ENCODE measurements at places on chromosomes 1 and 21. TPM values are rescaled to one million over a fixed set of nuclear protein-coding genes. Genes with fewer than 3 reads are reported as not detected.

Gene LCE1D
- polyA plus RNA-seq = not detected

Gene LCE2B
- polyA plus RNA-seq = not detected

Gene TNFRSF14
- 75.6 TPM for polyA plus RNA-seq

Gene GBP1
- polyA plus RNA-seq = 9.8 TPM

Gene BATF3
- not detected for polyA plus RNA-seq

Gene KRTAP19-1
- not detected for polyA plus RNA-seq

Gene CELF3
- polyA plus RNA-seq = not detected

Gene SGIP1
- not detected for polyA plus RNA-seq

Gene FCRL5
- polyA plus RNA-seq = 31.3 TPM

Gene ZNF687
- 1.6 TPM for polyA plus RNA-seq

GRCh38 chr1:154324669-154325582 lies at the start of gene ATP8B2:
ATP8B2 (plus strand) TSS chr1:154325525; CDS start chr1:154328142, 2,617 bp downstream.
- peak; percentile 80 for DNase-seq

DNA sequence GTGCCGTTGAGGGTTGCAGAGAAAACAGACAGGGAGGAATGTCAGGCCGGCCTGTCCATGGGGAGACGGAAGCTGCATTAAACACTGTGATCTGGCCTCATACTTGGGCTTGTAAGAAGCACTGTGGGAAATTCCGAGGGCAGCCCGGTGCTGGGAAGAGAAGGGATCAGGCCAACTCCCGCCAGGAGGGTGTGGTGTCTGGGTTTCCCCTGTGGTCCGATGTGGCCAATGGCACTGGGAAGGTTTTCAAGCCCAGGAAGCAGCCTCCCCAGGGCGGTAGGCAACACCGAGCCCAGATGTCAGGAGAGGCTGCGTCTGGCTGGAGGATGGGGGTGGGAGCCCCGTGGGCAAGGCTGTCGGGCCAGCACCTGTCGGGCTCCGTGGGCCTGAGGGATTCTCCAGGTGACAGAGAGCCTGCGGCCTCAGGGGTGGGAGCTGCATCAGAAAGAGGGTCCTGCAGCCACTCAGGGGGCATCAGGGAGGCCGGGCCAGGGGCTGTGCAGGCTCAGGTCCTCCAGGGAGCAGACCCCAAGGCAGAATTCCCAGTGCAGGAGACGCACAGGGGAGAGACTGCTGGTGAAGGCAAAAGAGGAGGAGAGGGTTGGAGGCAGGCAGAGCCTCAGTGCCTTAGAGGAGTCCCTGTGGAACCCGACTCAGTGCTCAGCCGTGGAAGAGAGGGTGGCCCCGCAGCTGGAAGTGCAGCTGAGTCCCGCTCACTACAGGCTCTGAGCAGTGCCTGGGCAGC lies 8.4 kb downstream of the UBASH3A start:
- DNase-seq = no peak

GRCh38 chr21:44592446-44593311 lies at the start of gene KRTAP10-6:
KRTAP10-6 (minus strand) TSS chr21:44592505; CDS start chr21:44592484, 21 bp downstream.
- DNase-seq = no peak

DNA sequence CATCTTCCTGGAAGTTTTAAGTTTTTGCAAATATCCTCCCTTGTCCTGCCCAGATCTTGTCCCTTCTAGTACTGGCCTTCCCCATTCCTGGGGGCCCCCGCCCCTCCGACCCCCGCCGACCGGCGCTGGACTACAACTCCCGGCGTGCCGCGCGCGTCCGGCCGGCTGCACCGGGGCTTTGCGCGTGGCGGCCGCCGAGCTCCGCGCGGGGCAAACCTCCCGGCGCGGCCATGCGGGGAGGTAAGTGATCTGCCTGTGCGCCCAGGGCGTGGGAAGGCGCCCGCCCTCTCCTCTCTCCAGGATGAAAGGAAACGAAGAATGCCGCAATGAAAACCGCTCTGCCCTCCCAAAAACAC lies 3.2 kb upstream of the SAMD13 start:
- peak; percentile 49 for DNase-seq

DNA sequence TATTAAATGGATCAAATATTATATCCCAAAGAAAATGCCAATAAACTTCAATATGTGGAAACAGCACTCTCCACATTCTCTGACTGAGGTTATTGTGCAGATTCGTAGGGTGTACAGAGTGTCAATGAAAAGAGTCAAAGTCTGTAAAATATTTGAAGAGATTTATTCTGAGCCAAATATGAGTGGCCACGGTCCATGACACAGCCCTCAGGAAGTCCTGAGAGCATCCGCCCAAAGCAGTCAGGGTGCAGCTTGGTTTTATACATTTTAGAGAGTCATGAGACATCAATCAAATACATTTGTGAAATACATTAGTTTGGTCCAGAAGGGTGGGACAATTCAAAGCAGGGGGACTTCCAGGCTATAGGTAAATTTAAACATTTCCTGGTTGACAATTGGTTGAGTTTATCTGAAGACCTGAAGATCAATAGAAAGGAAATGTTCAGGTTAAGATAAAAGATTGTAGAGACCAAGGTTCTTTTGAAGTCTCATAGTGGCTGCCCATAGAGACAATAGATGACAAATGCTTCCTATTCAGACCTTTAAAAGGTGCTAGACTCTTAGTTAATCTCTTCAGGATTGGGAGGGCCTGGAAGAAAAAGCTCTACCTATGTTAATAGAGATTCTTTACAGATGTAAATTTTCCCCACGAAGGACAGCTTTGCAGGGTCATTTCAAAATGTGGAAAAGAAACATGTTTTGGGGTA lies 569.5 kb downstream of the MATN1 start:
- DNase-seq = no peak

GRCh38 chr21:41667136-41667535 lies 99.7 kb downstream of the RIPK4 start:
- DNase-seq = no peak

DNA sequence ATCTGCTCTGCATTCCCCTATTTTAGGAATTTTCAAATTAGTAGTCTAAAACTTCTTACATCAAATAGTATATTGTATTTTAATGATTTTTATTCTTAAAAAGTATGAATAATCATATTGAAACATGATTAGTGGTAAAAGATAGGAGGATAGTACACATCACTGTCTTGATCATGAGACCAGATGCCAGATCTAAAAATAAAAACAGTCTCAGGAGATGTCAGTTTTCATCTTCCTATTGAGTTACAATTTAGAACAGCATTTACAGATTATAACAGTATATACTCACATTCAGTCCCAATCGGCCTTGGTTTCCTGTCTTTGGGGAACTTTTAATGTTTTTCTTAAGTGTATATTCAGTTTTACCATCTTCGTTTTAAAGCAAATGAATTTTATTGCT lies 95.9 kb downstream of the USP25 start:
- no peak for DNase-seq

- DNase-seq = no peak
Observed at GRCh38 chr21:40706806-40707655, 139.9 kb downstream of the DSCAM start.

GRCh38 chr1:37794372-37795339 lies 1.0 kb downstream of the MANEAL start:
- no peak for DNase-seq

DNA sequence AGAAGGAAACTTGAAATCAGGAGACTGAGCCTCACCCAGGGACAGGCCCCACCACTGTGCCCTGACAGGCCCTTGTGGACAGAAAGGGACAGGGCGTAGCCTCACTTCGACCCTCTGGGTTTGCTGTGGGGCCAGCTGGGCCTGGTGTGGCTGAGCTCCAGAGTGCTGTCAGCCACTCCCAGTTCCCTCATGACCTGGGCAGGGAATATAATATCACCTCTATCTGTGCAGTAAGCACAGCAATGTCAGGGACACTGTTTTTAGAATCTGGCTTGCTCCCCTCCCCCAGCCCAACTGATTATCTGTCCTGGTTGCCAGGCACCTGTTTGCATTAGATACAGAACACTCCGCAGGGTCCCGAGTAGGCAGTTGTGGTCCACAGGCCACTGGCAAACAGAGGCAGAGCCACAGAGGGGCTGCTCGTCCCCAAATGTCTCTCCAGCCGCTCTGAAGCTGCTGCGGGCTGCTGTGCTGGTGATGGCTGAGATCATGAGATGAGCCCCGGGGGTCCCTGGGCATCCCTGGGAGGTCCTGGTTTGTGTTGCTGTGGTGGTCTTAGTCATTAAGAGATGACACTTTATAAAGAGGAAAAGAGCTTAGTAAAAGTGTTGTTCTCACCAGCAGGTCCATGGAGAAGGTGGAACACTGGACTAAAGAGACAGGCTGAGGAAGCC lies 51.6 kb downstream of the ETS2 start:
- DNase-seq = no peak

GRCh38 chr1:203186091-203186445 lies 436 bp downstream of the CHI3L1 start:
- no peak for DNase-seq

DNA sequence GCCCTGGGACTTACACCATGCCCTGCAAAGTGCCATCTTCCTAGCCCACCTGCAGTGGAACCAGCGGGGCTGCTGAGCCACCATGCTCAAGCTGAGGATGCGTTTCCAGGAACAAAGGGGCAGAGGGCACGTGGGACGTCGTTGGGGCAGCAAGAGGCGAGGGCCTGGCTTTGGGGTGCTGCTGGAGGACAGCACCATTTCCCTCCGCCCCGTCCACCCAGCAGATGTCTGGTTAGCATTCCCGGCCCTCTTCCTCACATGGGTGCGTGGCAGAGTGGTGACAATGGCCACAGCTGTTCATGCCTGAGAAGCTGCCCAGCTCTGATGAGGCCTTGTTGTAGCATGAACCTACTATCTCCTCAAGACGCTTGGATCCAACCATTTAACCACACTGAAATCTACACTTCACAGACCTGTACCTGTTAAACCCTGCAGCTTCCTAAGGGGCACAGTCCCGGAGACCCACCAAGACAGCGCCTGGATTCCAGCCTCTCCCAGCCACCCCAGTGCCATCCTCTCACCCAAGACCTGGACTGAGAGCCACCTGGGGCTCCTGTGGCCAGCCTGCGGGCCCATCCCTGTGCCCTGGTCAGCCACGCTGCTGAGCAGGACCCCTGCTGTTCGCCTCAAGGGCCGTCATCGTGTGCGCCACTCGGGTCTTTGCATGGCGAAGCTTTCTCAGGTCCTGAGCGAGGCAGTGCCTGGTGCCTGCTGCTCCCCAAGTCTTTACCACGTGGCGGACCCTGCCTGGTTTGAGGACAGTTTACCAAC lies 33.2 kb downstream of the SLC45A1 start:
- DNase-seq = no peak

- no peak for DNase-seq
Observed at GRCh38 chr1:194117582-194117981, 931.2 kb upstream of the B3GALT2 start.

GRCh38 chr1:8456308-8456912 lies 138.5 kb downstream of the SLC45A1 start:
- no peak for DNase-seq

DNA sequence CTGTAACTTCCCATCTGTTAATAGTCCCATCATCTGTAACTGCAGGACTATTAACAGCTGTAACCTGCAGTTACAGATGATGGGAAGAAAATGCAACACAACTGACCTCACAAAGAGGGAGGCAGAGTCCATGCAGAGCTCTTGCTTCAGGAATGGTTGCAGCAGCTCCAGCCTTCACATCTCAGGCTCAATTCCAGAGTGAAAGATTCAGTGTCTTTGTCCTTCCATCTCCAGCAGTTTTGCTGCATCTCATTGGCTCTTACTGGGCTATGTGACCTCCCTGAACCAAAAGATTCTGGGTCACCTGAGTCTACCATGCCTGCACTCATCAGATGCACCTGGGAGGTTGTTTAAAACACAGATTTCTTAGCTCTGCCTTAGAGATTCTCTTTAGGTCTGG lies 686.7 kb downstream of the MATN1 start:
- no peak for DNase-seq

DNA sequence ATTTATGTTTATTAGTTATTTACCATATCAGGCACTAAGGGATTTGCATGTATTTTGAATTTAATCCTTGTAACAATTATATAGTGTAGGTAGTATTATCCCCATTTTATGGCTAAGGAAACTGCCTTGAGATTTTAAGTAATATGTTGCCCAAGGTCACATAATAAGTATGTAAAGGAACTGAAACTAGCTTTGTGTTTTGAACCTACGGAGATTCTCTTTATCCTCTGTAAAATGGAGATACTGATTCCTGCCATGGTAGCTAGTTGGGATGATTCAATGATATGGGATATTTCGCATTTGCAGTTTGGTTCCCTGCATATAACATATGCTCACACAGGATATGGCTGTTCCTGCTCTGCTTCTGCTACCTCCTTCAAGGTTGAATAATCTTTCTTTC lies 144.3 kb downstream of the ST6GALNAC3 start:
- no peak for DNase-seq

- DNase-seq = no peak
Observed at GRCh38 chr1:245031041-245031440, 123.7 kb upstream of the KIF26B start.

GRCh38 chr1:147225193-147225730 lies at the start of gene FMO5:
FMO5 (minus strand) TSS chr1:147225339; CDS start chr1:147225029, 310 bp downstream.
- DNase-seq = peak; percentile 46

DNA sequence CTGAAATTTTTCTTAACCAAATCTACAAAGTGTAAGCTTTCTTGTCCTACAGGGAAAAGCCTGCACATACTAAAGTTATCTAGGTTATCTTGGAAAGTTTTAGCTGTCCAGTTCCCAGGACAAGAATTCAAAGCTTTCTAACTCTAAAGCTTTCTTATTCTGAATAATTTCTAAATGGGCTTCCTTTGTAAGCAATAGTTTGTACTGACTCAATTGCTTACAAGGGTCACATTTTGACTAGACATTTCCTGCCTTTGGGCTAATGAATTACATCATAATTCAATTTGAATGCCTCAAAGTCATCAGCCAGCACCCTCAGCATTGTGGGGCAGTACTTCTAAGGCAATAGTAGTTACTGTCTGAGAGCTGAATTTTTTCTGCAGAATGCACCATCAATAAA lies 223.0 kb downstream of the LTN1 start:
- DNase-seq = no peak

GRCh38 chr21:39111931-39112550 lies 71.2 kb downstream of the PSMG1 start:
- no peak for DNase-seq

DNA sequence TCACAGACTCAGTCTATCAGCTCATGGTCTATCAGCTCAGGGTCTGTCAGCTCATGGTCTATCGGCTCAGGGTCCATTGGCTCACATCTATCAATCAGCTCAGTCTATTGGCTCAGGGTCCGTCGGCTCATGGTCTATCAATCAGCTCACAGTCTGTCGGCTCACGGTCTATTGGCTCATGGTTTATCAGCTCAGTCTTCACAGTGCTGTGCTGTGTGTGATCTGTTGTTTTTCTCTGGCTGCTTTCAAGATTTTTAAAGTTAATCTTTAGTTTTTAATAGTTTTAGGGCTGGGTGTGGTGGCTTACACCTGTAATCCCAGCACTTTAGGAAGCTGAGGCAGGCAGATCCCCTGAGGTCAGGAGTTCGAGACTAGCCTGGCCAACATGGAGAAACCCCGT lies 14.4 kb downstream of the C1orf159 start:
- no peak for DNase-seq
